ENCODE measurements at places on chromosomes 16 and 17.

- no peak for DNase-seq
These were observed 83.6 kb downstream of the SDK2 start for GRCh38 chr17:73560661-73561060.

- no peak for DNase-seq
These were observed 57.8 kb downstream of the PDPK1 start for GRCh38 chr16:2595393-2596205.

DNA sequence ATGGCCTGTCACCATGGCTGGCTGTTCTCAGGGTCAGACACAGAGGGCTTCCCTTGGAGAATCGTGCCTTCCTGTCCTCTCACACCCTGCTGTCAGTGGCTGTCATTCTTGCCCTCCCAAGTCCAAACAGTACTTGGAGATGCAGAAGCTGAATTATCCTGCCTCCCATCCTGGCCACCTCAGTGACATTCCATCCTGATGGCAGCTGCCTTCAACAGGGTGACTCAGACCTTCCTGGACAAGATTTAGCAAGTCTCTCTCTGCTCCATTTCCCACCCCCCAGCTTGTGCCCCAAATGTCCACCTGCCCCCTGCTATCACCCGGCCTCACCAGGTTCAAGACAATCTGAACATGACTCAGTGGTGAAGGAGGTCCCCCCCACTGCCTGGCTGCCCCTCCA, 4.8 kb upstream of the KRT36 start:
- DNase-seq: no peak

GRCh38 chr17:49358641-49359247, 3.3 kb downstream of the ZNF652 start:
- DNase-seq: no peak

DNA sequence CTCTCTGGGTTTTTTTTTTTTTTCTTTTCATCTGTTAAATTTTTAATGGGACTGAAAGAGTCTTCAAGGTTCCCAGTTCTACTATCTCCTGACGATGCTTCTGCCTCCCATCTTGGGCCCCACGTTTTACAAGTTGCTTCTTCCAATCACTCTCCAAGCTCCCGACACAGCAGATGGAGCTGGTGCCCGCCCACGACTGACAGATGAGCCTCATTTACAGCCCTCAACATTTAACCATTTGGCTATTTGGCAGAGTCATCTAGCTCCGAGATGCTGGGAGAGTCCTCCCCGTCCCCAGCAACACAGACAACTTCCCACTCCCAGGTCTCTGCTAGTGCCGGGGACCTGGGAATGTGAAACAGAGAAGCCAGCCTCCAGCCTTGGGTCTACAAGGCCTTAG, 276.9 kb downstream of the SHISA9 start:
- DNase-seq: no peak

DNA sequence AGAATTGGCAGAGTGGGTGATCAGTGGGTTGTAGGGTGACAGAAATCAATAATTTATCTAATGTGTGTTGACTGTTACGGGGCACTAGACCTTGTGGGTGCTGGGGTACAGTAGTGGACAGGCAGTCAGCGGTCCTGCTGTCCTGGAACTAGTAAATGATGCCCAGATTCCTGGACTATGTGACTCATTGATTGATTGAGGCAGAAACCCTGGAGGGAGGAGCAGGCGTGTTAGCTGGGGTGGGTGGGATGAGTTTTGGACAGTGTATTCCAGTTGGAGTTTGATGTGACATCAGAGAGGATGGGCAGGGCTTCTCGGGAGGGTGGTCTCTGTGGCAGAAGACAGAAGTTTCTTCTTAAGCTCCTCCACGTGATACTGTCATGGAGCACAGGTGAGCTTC, 24.4 kb downstream of the PRMT7 start:
- DNase-seq: no peak

DNA sequence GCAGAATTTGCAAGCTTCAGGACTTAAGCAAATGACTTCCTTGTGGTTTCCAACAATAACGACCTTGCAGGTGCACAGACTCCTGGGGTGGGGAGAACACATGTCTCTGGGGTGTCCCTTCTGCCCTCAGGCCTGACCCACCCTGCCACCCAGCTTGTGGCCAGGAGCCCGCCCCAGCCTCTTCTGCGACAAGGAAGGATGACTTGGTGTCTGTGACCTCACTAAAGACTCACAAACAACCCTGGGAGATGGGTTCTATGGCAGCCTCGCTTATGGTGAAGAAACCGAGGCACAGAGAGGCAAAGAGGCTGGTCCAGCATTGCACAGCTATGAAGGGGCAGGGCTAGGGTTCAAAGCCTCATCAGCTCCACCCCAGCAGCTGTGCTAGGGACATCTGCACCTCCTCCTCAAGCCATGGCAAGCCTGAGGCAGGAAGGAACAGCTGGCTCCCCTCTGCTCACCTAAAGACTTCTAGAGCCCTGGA, 2.6 kb downstream of the ATP2A3 start:
- DNase-seq: no peak

GRCh38 chr16:51055434-51055833, 95.6 kb downstream of the SALL1 start:
- no peak for DNase-seq

DNA sequence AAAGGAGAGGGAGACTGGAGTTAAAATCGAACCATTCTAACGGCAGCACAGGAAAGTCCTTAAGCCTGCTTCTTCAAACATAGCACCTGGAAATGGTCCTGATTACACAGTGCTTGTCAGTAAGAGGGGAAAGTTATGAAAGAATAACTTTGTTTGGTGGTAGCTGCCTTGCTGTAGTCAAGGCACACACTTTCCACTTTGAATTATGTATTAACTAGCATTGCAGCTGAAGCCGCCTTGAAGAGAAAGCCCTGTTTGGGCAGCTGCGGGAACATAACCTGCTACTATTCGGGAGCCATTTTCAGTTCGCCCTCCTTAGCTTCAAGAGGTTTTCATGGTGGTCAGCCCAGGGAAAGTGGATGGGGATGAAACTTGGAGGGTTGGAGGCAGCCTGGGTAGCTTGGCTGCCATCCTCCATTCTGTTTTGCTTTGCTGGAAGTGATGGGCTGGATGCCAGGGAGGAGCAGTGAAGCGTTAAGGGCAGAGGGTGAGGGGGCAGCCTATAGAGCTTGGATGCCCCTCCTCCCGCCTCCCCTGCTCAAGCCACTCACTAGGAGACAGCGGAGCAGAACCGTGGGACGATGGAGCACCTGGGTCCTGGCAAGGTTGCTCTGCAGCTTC, 5.3 kb upstream of the HAS3 start:
- no peak for DNase-seq

DNA sequence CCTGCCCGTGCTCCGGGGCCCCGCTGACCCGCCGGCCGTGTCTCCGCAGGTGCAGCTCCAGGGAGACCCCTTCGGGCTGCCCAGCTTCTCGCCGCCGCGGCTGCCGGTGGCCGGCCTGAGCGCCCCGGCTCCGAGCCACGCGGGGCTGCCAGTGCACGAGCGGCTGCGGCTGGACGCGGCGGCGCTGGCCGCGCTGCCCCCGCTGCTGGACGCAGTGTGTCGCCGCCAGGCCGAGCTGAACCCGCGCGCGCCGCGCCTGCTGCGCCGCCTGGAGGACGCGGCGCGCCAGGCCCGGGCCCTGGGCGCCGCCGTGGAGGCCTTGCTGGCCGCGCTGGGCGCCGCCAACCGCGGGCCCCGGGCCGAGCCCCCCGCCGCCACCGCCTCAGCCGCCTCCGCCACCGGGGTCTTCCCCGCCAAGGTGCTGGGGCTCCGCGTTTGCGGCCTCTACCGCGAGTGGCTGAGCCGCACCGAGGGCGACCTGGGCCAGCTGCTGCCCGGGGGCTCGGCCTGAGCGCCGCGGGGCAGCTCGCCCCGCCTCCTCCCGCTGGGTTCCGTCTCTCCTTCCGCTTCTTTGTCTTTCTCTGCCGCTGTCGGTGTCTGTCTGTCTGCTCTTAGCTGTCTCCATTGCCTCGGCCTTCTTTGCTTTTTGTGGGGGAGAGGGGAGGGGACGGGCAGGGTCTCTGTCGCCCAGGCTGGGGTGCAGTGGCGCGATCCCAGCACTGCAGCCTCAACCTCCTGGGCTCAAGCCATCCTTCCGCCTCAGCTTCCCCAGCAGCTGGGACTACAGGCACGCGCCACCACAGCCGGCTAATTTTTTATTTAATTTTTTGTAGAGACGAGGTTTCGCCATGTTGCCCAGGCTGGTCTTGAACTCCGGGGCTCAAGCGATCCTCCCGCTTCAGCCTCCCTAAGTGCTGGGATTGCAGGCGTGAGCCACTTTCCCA, 5.9 kb downstream of the CTF1 start:
- DNase-seq: peak; percentile 57
